Activated CD4-positive, CD25-positive, alpha-beta regulatory T cell treated with anti-CD3 and anti-CD28 coated beads, Interleukin-2, amount 50 U/mL, for 24 hours (primary cell): ENCODE measurements at places on chromosomes 2 and 18.

- ATAC-seq: no peak
Measured at GRCh38 chr2:173048522-173048896, 27.1 kb upstream of the MAP3K20 start.

- peak; percentile 90 for ATAC-seq
Measured at GRCh38 chr2:234463626-234464290, 33.1 kb downstream of the ARL4C start.

GRCh38 chr2:190574169-190574568 lies 39.6 kb upstream of the NEMP2 start:
- ATAC-seq: no peak

DNA sequence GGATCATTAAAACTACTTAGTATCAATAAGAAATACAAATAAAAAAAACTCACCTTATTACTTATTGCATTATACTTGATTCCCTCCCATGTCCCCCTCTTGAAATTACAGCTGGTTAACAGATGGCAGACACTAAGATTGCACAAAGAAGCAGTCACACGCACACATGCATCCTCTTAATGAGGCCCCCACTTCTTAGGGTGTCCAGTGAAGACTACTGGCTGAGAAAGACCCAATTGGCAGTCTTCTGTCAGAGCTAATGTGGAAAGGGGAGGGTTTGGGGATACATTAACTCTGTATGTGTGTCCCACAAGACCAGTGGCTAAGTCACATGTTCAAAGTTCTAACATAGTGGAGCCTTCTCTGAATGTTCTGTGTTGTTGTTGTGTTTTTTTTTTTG lies 210.7 kb downstream of the MTX2 start:
- ATAC-seq: no peak

DNA sequence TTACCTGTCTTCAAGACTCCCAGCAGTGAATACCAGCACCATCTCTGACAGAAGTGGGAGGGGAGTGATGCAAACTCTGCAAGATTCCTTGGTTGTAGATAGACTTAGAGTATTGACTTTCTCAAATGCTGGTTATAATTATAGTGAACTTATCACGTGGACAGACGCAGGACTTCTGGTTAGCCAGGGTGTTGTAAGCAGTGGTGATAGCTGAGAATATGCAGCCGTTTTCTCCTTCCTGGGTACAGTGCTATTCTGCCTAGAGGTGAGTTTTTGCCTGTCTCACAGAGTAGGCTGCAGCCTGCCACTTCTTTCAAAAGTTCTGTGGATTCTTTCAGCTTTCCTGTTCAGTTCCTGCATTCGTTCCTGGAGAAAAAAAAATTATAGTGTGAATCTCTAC lies 733 bp upstream of the CXCR2 start:
- no peak for ATAC-seq

DNA sequence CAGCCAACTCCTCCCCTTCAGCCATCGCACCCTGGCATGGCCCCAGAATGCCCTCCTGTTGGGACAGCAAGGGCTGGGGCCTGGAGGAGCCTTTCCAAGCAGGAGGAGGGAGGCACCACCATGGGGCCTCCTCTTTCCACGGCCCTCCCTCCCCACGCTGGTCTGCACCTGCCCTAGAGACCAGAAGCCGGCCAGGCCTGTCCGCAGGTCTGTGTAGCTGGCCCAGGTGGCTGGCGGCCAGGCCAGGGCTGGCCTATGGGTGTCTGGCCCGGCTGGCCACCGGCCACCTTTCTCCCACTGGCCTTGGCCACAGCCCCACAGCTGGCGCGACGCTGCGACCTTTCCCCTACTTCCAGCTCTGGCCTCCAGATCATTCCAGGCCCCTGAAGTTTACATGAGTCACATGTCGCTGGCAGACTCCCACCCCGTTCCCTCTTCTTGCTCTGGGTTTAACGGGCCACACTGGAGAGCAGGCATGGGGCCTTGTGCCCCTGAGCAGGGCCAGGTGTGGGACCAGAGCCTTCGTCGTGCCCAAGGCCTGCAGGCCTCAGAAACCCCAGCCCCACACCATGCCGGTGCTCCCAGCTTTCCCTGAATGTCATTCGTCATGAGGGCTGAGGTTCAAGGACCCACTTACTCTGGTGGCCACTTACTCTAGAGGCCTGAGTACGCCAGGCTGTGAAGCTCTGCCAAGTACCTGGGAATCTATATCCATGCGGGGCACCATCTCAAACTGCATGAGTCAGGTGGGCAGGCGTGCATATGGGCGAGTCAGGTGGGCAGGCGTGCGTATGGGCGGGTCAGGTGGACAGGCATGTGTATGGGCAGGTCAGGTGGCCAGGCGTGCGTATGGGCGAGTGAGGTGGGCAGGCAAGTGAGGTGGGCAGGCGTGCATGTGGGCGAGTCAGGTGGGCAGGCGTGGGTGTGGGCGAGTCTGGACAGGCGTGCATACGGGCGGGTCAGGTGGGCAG lies 33.3 kb upstream of the KLF11 start:
- no peak for ATAC-seq

GRCh38 chr18:6509417-6509816 lies 94.7 kb upstream of the L3MBTL4 start:
- no peak for ATAC-seq

DNA sequence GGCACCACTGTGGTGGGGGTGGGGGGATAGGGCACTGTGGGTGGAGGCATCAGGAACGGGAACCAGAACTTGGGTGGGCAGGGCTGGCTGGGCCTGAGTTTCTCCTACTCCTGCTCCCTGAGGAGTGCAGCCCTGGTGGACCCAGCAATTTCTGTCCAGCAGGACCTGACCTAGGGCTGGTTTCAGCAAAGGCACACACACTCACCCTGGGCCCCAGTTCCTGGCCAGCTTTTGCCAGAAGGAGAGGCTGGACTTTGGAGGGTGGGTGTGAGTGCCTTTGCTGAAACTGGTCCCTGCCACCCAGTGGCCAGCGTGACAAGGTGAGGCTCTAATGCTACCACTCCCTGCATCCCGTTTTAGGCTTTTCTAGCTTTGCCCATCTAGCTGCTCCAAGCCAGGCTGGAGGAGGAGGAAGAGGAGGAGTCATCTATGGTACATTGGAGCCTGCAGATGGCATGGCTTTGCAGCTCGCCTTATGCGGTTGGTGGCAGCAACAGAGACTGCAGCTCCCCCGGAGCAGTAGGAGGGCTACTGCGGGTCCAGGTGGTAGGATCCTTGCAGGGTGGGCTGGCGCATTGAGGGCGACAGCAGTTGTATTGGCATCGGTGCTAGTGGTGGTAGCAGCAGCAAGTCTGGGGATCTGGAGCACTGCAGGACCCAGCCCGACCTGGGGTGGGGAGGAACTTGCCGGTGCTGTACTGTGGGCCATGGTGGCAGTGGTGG lies 40.4 kb upstream of the IMP4 start:
- ATAC-seq: no peak

DNA sequence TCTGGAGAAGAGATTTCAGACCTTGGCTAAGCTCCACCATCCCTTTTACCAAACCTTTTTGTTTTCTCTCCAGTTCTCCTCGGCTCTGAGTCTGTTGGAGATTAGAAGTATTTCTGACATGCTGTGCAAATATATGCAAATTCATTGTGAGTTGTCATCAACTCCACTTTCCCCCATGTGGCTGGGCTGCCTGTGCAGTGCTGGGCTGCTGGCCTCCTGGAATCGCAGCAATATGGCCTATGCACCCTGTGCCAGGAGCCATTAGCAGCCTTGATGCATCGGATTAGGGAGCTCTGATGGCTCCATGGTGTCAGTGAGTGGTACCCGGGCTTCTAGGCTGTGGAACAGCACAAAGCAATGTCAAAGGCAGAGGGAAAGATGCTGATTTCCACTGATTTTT lies 80.0 kb downstream of the GPR39 start:
- no peak for ATAC-seq

GRCh38 chr2:72121153-72121552 lies 26.5 kb downstream of the CYP26B1 start:
- no peak for ATAC-seq

DNA sequence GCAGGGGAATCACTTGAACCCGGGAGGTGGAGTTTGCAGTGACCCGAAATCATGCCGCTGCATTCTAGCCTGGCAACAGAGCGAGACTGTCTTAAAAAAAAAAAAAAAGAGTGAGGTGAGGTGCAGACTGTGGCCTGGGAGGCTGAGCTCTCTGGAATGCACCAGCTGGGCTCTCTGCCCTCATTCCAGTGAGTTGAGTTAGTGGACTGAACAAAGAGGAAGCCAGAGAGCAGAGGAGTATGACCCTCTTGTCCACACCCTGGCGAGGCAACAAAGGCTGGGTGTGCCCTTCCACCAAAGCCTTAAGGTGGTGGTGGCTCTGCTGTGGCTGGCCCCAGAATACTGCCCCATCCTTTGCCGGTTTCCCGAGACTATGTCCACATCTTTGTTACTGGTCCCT lies 71.3 kb upstream of the ACKR3 start:
- no peak for ATAC-seq

- no peak for ATAC-seq
Measured at GRCh38 chr2:77005522-77005921, 516.7 kb downstream of the LRRTM4 start.

- peak; percentile 64 for ATAC-seq
Measured at GRCh38 chr2:237700512-237701032, 73.2 kb downstream of the LRRFIP1 start.

DNA sequence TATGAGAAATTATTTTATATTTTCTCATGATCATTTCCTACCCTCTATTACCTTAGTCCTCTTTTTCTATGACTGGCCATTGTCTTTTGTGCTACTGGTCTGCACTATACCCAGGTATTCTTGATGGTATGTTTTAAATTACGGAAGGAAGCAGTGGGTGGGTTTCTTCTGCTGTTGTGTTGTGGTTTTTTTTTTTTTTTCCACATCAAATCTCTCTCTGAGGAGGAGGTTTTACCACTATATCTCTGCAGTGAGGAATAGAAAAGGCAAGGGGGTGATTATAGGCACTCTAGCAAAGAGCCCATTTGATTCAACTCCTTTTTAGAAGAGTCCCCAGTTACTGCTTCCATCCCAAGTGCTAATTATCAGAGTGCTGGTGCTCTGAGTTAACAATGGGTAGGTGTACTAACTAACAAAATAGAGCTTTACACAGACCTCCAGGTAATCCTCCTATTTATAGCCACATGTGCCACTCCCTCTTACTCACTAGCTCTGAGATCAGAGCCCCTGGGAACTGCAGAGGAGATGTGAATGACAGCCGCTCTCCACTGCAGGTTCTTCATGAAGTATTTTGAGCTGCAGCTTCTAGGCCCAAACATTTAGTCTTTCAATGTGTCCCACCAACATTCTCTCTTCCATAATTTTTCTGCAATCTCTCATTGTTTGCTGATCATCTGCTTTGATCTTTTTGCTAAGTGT lies 301.6 kb upstream of the GULP1 start:
- no peak for ATAC-seq

- ATAC-seq: no peak
Measured at GRCh38 chr2:25021791-25022362, 20.0 kb upstream of the EFR3B start.

DNA sequence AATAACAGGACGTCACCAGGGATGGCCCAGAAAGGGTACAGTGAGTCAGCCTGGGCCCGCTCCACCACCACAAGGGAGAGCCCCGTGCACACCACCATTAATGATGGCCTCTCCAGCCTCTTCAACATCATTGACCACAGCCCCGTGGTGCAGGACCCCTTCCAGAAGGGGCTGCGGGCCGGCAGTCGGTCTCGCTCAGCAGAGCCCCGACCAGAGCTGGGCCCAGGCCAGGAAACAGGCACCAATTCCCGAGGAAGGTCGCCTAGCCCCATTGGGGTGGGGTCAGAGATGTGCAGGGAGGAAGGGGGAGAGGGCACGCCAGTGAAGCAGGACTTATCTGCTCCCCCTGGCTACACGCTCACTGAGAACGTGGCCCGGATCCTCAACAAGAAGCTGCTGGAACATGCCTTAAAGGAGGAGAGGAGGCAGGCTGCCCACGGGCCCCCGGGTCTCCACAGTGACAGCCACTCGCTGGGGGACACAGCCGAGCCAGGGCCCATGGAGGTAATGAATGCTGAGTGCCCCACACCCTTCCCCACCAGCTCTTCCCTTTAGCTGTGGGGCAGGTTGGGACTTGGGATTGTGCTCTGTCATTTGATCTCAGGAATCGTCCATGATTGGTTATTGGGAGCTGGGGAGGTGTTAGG lies 120.5 kb downstream of the MTCL1 start:
- no peak for ATAC-seq

GRCh38 chr18:13993730-13994129 lies 78.4 kb upstream of the MC2R start:
- ATAC-seq: no peak

DNA sequence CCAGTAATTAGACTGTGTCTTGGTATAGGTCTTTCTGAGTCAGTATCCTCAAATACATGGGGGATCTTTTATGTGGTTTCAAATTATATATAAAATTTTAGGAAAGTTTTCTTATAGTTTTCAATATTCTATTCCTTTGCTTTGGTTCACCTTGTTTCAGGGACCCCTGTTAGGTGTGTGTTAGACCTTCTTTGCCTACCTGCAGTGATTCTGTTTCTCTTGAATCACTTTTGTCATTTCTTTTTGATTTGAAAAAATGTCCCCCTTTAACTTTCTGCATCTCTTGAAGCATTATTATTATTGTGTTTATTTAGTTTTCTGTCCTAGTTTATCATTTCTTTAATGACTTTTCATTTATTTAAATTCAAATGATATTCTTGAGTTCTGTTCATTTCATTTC lies 98.7 kb downstream of the FHOD3 start:
- ATAC-seq: no peak

- no peak for ATAC-seq
Measured at GRCh38 chr18:70382017-70382416, 93.2 kb downstream of the SOCS6 start.

DNA sequence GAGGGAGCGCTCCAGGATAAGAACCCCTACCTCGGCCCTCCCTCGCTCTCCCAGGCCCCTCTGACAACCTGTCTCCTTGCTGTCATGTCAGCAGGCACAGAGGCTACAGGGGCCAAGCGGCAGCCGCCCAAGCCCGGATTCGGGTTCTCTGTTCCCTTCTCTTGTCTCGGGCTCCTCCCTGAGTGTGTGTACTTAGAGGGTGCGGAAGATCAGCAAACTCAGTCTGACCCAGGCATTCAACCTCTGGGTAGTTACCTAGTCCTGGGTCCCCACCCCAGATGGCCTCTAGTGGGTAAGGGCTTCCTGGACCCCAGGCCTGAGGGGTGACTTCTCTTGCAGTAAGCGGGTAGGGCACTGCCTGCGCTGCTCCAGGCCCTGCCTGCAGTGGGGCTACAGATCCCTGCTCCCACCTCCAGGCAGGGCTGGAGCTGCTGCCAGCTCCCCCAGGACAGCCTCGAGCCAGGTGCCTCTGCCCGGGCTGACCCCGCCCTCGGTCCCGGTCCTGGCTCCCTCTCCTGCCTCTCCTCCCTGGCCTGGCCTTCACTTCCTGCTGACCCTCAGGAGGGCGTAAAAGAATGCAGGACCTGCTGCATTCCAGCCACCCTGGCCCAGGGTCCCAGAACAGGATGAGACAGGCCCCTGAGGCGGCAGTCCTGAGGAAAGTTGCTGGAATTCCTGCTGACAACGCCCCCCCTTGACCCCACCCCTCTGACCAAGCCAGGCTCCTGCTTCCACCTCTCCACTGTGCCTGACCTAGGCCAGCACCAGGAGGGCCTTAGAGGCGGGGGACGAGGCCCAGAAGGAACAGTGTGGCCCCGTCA lies 22.0 kb downstream of the GPC1 start:
- no peak for ATAC-seq

GRCh38 chr2:23155022-23155421 lies 230.0 kb upstream of the KLHL29 start:
- no peak for ATAC-seq
